Activated naive CD4-positive, alpha-beta T cell treated with anti-CD3 and anti-CD28 coated beads, Interleukin-2, amount 10 ng/mL, durations not matched to agents 7 days and 5 days (primary cell): ENCODE measurements at places on chromosomes 2 and 18.

- no peak for DNase-seq
These were observed 215.8 kb downstream of the ALPK2 start for GRCh38 chr18:58412844-58413666.

DNA sequence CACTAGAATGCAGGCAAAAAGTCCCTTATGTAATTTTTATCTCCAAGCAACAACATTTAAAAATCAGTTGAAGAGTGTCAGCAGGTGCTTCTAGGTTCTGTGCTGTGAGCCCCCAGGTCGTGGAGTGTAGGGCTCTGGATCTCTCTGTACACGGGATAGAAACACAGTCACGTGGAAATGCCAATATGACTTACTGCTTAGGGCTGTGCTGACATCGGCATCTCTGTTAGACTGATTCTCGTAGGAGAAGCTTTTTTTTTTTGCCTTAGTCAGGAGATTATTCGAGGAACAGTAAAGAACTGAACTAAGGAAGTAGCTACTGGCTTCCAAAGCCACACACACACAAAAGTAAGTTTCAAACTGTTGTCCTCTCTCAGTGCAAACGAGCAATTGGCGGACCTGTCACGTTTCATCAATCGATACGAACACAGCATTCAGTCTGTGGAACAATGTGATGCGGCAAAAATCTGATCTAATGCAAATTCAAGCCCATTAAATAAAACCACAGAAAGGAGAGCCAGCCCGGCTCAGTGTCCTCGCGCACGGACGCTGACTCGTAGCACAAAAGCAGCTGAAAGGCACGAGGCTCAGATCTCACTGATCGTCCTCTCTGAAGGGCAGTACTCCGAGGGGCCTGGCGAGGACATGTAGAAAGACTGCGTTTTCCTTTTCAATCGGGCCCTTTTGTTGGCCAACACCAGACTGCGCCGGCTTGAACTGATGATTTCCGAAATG is 41.5 kb downstream of the PRELID3A start:
- DNase-seq = no peak

GRCh38 chr18:44537526-44537925 is 143.2 kb upstream of the SETBP1 start:
- DNase-seq = no peak

GRCh38 chr2:76851000-76851399 is 671.2 kb downstream of the LRRTM4 start:
- DNase-seq = no peak

GRCh38 chr2:233800208-233800607 is 22.1 kb downstream of the MROH2A start:
- DNase-seq = peak; percentile 2

- no peak for DNase-seq
These were observed 12.0 kb downstream of the SMARCAL1 start for GRCh38 chr2:216424274-216424673.
